ENCODE measurements at places on chromosomes 16 and 17.

- DNase-seq, result no peak
Measured at GRCh38 chr16:85665373-85665740, 23.4 kb downstream of the GINS2 start.

- peak; percentile 58 for DNase-seq
Measured at GRCh38 chr17:74987909-74988711, 678 bp downstream of the CDR2L start.

GRCh38 chr17:27414271-27414670, 42.0 kb upstream of the KSR1 start:
- no peak for DNase-seq

DNA sequence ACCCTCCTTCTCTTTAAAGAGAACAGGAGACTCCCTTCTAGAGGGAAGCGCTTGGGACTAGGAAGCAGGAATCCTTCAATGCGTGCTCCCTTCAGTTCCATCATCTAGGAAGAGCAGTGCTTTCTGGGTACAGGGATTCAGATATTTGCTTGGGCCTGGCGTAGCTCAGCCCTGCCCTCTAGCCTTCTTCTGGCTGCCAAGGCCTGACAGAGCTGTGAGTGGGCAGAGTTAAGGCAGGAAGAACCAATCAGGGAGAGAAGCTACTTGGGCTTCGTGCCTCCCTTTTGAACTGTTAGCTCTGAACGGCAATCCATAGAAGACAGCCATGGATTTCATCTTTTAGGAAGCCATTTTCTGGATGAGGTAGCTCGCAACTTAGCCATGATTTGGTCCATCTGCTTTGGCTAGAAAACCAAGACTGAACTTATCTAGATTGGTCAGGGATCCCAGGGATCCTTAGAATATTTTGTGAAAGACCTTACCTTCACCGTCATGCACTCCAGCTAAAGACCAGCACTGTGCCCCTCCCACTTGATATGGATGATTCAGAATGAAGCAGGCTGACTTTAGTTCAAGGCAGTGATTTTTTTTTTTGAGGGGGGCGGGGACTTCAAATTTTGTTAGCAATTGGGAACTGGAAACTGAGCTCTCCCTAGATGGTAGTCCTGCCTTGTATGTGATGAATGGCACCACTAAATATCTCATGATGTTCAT, 2.5 kb upstream of the CORO6 start:
- DNase-seq, result peak; percentile 57

DNA sequence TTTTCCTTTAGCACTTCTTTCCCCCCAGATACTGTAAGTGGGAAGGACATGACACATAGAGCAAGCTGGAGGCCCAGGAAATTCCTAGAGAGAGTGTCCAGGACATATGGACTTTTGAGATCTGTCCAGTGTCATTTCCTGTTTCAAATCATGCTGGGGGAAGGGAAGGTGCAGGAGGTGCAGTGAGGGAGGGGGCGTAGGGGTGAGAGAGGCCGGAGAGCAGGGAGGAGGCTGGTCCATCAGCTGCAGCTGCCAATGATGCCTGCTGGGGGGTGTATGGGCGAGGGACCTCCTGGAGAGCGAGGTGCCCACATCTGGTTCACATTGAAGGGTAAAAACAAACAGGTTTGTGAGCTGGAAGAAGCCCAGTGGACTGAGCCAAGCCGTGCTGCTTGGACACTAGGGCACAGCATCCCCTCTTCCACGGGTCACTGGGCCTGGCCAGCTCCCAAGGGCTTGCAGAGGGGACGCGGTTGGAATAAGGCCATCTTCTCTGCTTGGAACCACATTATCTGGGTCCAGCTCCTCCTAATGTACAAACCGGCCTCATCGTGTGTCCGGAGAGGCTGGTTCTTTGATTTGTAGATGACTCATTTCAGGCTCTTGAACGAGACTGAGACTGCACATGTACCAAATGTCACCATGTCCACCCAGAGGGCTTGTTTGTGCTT, 70.4 kb upstream of the SMURF2 start:
- no peak for DNase-seq

- no peak for DNase-seq
Measured at GRCh38 chr16:9823510-9823909, 358.7 kb downstream of the GRIN2A start.

DNA sequence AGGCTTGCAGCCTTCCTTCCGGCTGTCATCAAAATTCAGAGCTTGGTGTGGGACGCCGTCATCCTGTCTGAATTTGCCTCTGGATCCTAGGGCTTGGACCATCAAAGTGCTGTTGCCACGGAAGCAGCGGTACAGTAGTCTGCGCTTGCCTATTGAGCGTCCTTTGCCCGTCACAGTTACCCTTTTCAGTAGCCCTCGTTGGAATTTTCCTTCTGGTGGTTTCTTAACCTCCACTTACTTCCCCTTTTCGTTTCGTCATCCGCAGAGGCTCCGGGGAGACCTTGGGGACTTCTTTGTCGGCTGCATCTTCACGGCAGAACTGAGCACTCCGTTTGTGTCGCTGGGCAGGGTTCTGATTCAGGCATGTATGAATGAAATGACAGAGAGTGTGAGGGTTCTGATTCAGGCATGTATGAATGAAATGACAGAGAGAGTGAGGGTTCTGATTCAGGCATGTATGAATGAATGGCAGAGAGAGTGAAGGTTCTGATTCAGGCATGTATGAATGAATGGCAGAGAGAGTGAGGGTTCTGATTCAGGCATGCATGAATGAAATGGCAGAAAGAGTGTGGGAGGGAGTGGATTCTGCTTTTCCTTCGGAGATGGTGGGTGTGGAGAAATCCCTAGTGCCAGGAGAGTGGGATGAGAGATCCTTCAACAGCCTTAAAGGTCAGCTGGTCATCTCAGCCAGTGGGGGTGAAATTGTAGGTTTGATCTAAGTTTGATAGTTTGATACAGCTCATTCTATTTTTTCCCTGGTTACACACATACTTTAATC, 8.0 kb downstream of the TLCD3A start:
- DNase-seq, result no peak

- DNase-seq, result peak; percentile 38
Measured at GRCh38 chr17:78131172-78132083, 857 bp downstream of the TMC8 start.

GRCh38 chr16:66551788-66552285, 539 bp upstream of the CKLF start:
- no peak for DNase-seq

DNA sequence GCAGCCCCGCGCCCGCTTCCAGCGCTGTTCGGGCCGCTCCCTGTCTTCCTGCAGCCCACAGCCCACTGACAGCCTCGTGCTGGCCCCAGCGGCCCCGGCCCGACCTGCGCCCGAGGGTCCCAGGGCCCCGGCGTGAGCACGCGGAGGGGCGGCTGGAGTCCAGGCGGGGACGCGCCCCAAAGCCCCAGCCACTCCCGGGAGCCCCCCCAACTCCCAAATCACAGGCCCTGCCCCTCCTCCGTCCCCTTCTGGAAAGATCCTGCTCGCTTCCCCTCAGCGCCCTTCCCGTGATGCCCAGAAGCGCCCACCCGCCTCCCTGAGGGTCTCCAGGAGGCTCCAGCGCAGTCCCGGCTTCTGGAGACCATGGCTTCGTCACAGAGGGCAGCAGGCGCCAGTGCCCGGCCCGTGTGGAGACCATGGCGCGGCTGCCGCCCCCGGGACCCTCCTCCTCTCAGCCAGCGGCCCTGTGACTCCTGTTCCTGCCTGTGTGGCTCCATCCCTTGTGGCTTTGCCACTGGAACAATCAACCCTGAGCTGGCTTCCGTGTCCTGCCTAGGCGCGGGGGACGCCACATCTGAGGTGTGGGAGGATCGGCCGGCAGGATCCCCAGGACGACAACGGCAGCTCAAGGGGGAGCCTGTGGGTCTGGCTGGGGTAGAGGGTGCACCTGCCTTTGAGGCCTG, 3.9 kb downstream of the UTS2R start:
- no peak for DNase-seq

GRCh38 chr16:4525634-4526277, 12.8 kb downstream of the CDIP1 start:
- DNase-seq, result no peak

- no peak for DNase-seq
Measured at GRCh38 chr17:59783221-59784047, 76.0 kb downstream of the VMP1 start.

- no peak for DNase-seq
Measured at GRCh38 chr17:81483085-81483861, 29.3 kb downstream of the ACTG1 start.

DNA sequence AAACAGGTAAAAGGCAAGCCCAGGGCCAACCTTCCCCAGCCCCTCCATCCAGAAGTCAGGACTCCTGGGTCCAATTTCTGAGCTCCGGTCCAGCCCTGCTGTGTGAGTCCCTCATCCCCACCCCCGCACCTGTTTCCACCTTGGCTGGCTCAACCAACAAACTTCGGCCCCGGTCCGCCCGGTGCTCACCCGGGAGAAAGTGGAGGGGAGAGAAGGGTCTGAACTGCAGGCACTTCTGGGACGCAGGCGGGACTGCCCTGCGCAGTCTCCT, 541 bp downstream of the RHBDF2 start:
- no peak for DNase-seq

DNA sequence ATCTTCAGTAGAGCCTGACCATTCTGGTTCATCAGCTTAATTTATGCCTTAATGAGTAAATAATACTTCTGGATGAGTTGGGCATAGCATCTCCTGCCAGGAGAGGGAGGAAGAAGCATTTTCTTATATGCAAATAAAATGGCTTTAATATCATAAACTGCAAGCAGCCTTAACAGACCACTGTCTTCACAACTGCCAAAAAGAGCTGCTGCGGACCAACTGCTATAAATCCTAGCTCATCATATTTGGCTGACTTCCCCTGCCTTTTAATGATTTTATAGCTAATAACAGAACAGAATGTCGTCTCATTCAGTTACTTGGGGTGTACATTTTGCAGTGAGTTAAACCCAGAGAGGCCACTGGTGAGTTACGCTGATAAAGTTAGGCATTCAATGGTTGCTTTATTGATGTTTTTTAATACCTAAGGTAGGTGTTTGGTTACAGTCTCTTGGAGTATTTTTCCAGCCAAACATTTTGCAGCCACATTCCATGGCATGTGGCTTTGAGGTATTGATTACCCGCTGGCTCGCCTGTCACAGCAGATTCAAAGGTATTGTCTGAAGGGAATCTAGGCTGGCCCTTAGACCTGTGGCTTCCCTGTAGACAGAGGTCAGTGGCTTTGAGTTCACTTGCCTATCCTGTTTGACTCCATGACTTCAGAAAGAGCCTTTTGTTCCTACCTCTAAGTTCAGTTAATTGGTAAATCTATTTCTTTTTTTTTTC, 16.4 kb downstream of the FAM20A start:
- no peak for DNase-seq

DNA sequence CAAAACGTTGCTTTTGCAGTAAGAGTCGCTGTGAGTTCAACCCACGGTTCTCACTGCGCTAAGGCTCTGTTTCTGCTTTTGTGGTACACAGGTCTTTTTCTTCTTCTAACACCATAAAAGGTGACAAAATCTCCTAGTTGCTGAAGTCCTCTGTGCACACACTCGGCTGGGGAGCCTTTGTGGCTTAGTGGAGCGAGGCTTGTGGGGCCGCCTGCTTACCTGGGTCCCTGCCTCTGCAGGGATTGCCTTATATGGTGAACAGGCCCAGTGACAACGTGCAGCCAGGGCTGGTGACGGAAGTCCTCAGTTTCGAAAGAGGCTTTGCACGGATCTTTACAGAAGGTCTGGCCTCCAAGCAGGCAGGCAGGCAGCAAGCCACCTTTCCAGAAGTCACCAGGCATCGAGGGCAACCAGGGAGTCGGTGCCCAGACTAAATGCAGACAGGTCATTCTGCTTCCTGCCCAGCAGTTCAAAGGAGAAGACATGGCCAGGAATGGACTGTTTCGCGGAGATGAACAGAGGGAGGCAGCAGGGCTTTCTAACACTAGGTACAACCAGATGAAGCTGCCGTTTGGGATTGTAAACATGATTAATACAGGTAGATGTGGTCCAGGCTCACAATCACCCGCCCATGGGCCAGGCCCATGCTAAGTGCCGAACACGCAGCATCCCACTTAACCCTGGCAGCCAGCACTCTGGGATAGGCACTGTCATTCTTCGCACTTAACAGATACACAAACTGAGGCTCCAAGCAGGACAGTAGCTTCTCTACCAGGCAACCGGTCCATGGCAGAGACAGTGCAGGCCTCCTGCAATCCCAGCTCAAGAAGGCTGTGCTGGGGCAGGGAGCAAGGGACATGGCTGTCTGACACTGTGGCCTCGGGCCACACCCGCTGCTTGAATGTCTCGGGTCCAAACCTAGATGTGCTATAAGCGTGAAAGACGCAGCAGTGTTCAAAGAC, 10.7 kb upstream of the MEAK7 start:
- no peak for DNase-seq

DNA sequence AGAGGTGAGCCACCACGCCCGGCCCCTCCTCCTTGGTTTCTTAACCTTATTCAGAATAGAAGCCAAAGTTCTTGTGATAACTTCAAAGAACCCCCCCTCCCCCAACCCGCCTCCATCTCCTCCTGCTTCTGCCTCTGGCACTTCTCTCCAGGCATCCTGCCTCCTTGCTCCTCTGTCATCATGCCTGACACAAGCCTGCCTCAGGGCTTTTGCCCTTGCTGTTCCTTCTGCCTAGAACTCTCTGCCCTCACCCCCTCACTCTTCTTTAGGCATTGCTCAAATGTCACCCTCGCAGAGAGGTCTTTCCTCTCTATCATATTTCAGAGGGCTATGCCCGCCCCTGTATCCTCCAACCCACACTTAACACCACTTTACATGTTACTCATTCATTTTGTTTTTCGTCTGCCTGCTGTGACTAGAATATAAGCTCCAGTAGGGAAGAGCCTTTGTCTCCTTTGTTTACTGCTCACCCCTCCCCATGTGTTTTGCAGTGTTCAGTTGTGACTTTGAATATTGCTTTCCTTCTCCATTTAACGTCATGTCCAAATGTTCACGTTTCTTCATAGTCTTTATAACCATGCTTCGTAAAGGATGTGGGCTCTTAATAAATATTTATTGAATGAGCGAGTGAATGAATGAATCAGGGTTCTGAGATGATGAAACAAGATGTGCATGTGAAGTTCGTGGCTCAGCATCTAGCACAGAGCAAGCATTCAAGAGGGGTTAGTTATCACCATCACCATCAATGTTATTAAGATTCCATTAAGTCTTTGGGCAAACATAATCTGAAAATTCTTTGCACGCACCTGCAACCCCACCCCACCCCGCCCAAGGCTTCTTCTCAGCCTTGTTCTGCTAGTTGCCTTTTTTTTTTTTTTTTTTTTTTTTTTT, 186.2 kb upstream of the WSCD1 start:
- no peak for DNase-seq

GRCh38 chr17:50596191-50597037, 35.9 kb downstream of the CACNA1G start:
- no peak for DNase-seq

- DNase-seq, result no peak
Measured at GRCh38 chr16:56889206-56889605, 24.2 kb downstream of the SLC12A3 start.

- DNase-seq, result no peak
Measured at GRCh38 chr17:1181753-1182137, 2.0 kb upstream of the ABR start.

All from nucleus accumbens (tissue), 56 donors.